ENCODE measurements at places on chromosomes 13 and 19.

- no peak for DNase-seq
Observed at GRCh38 chr19:53989600-53990533, 1.6 kb upstream of the CACNG6 start.

- DNase-seq = no peak
Observed at GRCh38 chr19:10998666-10999065, 37.8 kb downstream of the SMARCA4 start.

DNA sequence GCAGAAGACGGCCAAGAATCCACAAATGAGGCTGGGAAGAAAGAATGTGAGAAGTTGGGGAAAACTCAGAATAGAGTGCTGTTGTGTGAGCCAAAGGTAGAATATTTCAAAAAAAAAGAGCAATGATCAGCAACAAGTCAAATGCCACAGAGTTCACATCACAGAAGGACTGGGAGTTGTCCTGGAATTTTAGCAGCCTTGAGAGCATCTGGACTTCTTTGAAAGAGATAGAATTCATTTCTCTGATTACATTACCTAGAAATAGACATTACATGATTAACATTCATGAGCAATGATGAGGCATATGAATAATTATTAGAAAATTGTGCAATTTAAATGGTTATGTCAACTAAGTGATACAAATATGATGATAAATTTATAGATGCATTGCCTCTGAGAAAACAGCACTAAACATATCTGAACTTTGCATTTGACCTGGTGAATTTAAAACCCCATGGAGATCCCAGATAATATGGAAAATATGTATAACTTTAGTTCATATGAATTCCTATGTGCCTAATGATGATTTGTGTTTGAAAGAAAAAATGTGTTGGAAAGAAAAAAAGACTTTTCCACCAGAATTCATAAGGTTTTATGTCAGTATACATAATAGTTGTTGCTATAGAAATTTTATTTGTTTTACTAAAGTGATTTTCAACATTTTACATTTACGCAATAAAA lies 186.2 kb downstream of the POSTN start:
- DNase-seq = no peak

- DNase-seq = no peak
Observed at GRCh38 chr13:37138926-37139325, 33.5 kb upstream of the CSNK1A1L start.

- DNase-seq = no peak
Observed at GRCh38 chr13:62092536-62092935, 676.9 kb upstream of the PCDH20 start.

GRCh38 chr13:110915874-110916206 lies 971 bp upstream of the ANKRD10 start:
- DNase-seq = no peak

GRCh38 chr19:16394681-16395375 lies 70.2 kb downstream of the KLF2 start:
- no peak for DNase-seq

- no peak for DNase-seq
Observed at GRCh38 chr19:11252665-11253355, 9.5 kb downstream of the DOCK6 start.

GRCh38 chr19:31340042-31341025 lies 8.9 kb downstream of the TSHZ3 start:
- no peak for DNase-seq

DNA sequence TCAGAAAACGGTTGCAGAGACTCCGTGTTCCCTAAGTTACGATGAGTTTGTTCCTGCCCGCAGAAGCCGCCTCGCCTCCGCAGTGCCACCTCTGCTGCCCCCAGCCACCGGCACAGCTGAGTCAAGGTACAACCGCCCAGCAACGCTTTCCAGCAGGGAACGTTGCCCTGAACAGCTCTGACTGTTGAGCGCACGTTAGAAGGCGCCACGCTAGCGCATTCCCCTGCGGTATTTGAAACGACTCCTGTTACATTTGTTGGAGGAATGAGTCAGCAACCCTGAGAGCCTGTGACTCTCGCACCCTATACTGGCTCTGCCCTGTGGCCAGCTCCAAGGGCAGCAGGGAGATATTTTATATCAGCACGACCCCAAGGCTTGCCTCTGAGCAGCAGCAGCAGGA lies 302.8 kb downstream of the TEX29 start:
- DNase-seq = no peak

DNA sequence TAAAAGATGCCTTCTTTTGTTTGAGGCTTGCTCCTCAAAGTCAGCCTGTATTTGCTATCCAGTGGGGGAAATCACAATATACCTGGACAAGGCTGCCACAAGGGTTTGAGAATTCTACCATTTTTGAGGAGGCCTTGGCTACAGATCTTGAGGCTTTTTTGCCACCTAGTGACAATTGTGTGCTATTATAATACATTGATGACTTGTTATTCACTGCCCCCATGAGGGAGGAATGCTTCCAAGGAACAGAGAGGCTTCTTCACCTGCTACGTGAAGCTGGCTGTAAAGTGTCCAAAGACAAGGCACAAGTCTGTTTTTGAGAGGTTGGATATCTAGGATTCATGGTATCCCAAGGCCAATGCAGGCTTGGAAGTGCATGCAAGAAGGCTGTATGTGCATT lies 72.5 kb downstream of the ZNF708 start:
- no peak for DNase-seq

DNA sequence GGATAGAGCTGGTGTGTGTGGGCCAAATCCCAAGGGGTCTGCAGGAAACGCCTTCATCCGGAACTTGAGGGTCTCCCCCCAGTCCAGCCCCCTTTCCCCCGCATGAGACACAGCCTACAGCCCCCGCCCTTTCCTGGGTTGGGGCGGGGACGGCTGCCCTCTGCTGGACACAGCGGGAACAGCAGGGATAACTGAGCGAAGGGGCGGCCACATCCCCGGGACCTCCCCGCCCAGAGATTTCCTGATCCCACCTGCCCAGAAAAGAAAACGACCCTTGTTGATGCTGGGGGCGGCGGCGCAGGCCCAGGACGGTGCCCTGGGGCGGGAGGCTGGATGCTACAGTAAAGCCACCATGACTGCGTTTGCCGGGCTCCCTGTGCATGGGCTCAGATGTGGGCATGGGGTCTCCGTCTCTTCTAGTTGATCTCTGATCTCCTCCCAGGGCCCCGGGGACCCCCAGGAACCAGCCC lies 14.2 kb downstream of the ONECUT3 start:
- DNase-seq = peak; percentile 43

DNA sequence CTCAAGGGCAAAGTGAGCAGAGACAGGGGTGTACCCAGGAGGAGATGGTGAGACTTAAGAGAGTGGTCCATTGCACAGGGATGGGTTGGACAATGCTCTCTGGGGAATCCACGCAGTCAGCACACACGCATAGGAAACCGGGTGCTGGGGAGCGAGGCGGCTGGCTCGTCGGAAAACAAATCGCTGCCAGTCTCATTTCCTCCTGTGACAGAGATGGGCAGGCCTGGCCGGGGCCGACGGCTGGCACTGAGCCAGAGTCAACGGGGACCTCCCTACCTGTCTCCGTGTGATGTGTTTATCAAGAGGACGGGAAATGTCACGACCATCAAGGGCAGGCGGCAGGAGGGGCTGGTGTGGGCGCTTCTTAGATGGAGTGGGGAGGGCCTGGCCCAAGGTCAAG lies 27.3 kb downstream of the PTPRS start:
- no peak for DNase-seq

DNA sequence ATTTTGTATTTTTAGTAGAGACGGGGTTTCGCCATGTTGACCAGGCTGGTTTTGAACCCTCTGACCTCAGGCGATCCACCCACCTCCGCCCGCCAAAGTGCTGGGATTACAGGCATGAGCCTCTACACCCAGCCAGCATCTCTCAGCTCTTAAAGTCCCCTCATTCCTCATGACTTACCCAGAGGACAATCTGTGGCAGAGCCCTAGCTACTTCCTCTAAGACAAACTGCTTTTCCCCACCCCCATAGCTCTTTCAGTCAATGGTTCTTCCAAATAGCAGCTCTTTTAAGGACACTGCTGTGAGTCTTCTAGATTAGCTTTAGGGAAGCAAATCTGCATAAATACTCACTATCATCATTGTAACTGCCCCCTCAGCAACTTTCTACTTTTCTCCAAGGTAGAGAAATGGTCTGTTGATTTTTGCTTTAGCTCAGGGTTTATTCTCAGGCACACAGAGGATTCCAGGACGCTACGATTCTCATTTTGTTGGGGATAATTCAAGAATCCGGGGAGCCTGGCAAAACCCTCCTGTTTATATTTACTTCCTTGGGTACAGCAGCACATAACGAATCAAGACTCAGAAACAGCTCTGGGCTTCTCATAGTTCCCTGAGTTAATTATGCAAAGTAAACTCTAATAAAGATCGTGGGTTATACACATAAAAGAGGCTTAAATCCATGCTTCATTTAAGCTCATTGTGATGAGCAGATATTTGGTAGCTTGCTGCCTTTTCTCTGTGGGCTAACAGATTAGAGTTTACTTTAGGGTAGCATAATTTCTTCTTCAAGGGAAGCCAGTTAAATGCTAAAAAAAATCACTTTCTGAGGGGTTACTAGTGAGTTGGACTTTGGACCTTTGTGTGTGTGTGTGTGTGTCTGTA lies 357.4 kb downstream of the TDRD3 start:
- no peak for DNase-seq

- DNase-seq = peak; percentile 71
Observed at GRCh38 chr13:49300739-49301589, 53.2 kb downstream of the CDADC1 start.

DNA sequence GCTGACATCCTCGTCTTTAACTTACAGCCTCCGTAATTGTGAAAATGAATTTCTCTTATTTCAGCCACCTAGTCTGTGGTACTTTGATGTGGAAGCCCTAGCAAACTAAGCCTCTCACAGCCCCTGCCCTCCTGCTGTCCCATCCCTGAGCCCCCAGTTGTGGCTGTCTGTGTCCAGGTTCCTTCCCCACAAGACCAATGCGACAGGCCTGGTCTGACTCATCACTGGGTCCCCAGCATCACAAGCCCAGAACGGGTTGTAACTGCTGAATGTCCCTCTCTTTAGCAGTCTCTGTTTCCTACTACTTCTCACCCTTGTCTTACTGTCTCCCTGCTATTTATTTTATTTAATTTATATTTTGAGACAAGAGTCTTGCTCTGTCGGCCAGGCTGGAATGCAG lies 5.7 kb downstream of the POU2F2 start:
- DNase-seq = no peak

DNA sequence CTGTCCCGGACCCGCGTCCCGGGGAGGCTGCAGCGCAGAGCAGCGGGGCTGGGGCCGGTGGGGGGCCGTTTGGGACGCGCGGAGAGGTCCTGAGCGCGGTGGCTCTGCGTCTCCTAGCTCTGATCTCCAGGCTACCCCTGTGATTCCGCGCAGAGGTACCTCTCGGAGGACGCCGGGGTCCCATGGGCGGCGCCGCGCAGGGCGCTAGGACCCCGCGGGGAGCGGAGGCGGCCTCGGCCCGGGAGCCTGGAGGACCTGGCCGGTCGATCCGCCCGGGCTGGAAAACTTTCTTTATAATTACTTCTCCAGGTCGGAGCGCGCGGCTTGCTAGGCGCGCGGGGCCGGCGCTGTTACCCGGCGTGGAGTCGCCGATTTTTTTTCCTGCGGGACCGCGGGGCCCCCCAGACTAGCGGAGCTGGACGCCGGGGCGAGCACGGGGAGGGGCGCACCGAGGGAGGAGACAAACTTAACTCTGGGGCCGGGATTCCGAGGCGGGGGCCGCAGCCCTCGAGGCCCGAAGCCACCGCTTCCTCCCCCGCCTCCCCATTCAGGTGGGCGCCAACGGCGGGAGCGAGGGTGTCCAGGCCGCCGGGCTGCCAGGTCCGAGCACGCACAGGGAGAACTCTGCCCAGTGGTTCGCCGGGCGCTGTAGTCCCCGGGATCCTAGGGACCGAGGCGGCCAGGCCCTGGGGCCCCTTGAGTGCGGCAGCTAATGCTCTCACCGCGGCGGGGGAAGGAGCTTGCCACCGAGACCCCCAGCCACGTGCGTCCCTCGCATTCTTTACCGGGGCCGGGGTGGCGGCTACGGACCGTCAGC lies 848 bp upstream of the CEBPA start:
- no peak for DNase-seq

- DNase-seq = no peak
Observed at GRCh38 chr13:67519356-67519755, 289.2 kb upstream of the PCDH9 start.

- DNase-seq = no peak
Observed at GRCh38 chr13:69331245-69331644, 776.4 kb upstream of the ATXN8OS start.

DNA sequence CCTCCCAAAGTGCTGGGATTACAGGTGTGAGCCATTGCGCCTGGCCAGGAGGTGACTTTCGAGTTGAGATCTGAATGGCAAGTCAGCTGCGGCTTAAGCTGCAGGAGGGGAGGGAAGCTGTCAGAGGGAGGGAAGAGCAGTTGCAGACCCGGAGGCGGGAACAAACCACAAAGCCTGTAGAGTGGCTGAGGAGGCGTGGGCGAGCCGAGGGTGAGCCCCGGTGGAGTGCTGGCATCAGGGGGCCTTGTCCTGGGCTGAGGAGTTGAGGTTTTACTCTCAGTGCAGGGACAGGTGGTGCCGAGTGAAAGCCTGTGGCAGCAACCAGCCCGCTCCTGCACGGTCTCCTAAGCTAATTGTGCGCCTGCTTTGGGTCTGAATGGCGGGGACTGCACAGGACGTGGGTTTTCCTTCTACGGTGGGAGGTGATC lies 24.2 kb downstream of the PPP1R37 start:
- peak; percentile 78 for DNase-seq

DNA sequence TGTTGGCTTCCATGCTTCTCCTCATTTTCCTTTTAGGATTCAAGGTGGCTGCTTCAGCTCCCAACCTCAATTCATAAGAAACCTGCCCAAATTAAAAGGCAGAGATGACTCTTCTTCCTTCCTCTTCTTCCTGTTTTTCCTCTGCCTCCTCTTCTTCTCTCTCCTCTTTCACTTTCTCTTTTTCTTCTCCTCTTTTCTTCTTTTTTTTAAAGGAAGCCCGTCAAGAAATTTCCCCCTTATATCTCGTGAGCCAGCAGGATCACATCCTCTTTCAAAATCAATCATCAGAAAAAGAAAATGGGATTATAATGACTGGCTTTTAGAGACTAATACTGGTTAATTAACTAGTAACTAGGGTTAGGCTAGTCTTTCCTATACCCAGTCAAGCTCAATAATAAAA lies 220.3 kb downstream of the NBEA start:
- DNase-seq = no peak

- peak; percentile 52 for DNase-seq
Observed at GRCh38 chr19:17450264-17451075, 2.0 kb upstream of the TMEM221 start.

- peak; percentile 61 for DNase-seq
Observed at GRCh38 chr19:38557205-38557799, 60.5 kb downstream of the MAP4K1 start.

- no peak for DNase-seq
Observed at GRCh38 chr19:53511933-53512374, 26.0 kb upstream of the ZNF331 start.

- no peak for DNase-seq
Observed at GRCh38 chr13:46598140-46598819, 45.3 kb downstream of the LRCH1 start.
